Fibroblast of mammary gland (primary cell): ENCODE measurements at places on chromosomes 12 and 14.
A peak's percentile ranks its signal among the peaks of the same experiment; 100 is the strongest.

DNA sequence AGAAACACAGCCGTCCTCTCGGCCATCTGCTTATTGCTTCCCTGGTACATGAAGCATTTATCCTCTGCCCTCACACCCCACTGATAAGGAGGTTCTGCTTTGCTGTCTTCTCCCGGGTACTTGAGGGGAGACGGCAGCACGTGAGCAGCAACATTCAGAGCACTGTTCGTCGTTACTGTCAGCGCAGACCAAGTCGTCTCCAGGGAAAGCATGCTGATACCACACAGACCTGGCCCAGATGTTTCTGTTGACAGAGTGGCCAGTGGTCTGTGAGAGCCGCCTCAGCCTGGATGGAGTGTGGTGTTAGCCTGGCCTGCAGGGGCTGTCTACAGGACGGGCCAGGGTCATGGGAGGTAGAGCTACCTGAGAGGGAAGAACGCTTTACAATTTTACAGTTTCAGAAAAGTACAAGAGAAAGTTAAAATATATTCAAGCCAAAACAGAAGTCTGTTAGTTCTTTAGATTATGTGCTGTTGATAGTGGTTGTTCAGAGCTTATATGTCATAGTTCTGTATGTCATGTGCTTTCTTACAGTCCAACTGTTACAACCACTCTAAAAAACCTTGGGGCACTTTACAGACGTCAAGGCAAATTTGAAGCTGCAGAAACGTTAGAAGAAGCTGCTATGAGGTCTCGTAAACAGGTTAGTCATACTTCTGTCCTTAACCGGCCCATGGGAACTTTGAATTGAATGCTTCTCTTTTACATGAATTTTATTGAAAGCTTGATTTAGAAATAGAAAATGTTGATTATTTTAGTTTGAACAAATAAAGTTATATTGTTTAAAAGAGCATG is 38.2 kb downstream of the XRCC3 start:
- DNase-seq: no peak

DNA sequence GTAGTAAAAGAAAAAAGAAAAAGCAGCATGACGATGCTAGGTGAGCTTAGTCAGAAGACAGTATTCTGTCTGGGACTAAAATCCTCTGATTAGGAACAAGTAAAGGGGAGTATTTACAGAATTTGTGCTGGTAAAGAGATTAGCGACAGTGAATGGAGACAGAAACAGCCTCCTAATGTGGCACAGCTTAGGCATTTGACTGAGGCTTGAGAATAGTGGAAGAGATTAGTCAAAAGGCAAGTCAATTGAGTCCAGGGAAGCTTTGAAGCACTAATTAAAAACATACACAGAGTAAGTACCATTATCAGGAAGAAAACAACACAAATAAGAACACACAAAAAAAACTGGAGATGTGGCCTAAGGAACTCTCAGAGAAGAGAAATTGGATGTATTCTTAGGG is 131.9 kb upstream of the CLEC14A start:
- DNase-seq: peak; percentile 21

DNA sequence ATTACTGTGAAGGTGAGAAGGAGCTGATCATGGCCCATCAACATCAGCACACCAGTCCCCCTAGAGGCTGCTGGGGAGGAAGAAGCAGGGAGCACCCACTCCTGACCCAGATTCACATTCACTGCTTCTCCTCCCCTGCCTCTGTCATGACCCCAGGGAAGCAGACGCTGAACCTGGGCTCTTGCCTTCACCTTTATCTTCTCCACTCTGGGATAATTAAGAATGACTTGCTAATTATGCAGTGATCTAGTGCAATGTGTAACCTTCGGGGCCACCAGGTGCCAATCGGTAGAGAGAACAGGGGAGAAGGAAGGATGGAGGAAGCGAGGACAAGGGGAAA is 44.4 kb upstream of the IQSEC3 start:
- no peak for DNase-seq

- DNase-seq: no peak
Measured at GRCh38 chr14:61703342-61704129, 8.2 kb downstream of the HIF1A start.

DNA sequence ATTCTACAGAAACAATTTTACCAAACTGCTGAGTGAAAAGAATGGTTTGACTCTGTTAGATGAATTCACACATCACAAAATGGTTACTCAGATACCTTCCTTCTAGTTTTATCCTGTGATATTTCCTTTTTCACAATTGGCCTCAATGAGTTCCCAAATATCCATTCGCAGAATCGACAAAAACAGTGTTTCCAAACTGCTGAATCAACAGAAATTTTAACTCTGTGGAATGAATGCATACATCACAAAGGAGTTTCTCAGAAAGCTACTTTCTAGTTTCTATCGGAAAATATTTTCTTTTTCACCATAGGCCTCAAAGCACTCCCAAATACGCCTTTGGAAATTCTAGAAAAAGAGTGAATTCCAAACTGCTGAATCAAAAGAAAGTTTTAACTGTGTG is 525.0 kb downstream of the ALG10 start:
- DNase-seq: no peak

- no peak for DNase-seq
Measured at GRCh38 chr14:84809158-84809557, 720.8 kb upstream of the FLRT2 start.

- no peak for DNase-seq
Measured at GRCh38 chr12:96985515-96986362, 78.7 kb downstream of the NEDD1 start.
